ENCODE measurements at places on chromosomes 6 and 20.

- DNase-seq = no peak
These were observed 115.2 kb downstream of the PSMB1 start for GRCh38 chr6:170437719-170438401.

GRCh38 chr6:3753228-3753835 is 1.8 kb upstream of the PXDC1 start:
- no peak for DNase-seq

DNA sequence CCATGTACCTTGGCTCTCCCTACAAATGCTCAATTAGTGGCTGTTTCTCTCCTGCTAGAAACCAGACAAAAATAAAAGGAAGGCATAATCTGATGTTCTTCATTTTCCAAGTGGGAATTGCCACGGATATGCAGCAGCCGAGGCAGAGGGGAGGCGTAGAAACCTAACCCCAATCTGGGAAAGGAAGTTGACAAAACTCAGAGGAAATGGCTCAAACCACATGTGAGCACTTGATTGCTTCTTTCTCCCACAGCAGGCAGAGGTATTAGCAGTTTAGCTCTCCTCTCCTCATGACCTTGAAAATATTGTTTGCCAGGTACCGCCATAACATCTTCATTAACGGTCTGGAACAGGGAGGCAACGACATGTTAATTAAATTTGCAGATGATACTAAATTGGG is 3.8 kb upstream of the MLN start:
- no peak for DNase-seq

- no peak for DNase-seq
These were observed 9.5 kb upstream of the ATRN start for GRCh38 chr20:3461211-3461771.

DNA sequence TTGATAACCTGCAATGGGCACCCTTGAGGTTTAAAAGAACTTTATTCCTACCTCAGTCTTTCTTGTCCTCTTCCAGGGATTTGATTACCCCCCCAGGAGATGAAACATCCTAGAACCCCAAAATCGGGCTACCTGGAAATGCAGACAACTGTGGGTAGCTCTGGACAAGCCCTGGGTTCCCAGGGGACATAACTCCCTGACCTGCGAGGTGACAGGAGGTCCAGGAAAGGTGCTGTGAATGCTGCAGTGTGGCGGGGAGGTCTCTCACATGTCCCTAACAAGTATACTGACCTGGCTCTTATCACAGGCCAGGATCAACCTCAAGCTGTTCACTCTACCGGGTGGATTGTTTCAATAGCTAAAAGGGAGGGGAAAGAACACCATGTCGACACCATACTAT is 11.6 kb downstream of the JAG1 start:
- no peak for DNase-seq

- no peak for DNase-seq
These were observed 37.2 kb upstream of the TAF8 start for GRCh38 chr6:42013134-42013516.

- no peak for DNase-seq
These were observed 22.3 kb upstream of the SAYSD1 start for GRCh38 chr6:39137245-39137644.

DNA sequence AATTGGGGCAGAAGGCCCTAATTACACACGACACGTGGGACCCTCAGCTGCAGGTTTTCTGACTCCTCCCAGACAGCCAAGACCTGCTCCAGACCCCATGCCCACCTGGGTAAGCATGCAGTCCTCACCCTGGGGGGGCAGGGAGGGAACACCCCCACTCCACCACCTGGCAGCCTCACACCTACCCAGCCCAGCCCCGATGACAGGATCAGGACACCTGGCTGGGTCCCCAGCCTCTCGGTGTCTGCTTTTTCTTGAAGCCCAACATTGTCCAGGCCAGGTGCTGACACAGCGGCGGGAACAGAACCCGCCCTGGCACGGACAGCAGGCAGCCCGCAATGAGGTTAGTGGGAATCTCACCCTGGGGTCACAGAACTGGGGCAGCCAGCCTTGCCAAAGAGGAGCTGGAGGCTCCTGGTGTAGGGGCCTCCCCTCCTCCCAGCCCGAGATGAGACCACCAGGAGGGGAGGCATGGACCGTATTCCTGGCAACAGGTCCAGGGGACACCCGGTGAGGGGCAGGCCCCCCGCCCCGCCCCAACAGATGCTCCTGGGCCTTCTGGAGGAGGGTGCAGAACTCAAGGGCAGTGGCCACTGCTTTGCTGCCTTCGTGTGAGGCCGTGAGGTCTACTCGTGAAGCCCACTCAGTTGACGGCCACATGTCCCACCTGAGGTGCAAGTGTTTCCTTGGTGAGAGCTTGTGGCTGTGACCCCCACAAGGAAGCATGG is 103.8 kb downstream of the DLL1 start:
- no peak for DNase-seq

DNA sequence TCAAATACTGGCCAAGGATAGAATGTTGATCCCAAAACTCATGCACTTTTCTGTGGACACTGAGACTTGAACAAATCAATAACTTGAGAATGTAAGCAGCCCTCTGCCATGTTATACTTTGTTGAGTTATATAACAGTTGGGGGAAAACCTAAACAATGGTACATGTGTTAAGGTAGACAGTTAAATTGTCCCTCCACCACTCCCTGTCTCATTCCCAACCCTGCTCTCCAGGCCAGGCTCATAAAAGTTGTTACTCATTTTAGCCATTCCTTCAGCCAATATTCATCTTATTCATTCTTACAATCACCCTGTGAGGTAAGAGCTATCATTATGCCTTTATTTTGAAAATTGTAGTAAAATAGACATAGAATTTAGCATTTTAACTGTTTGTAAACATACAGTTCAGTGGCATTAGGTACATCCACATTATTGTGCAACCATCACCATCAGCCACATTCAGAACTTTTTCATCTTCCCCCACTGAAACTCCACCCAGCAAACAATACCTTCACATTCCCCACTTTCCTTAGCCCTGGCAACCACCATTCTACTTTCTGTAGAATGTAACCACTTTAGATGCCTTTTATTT is 38.2 kb upstream of the IER3 start:
- DNase-seq = no peak

- no peak for DNase-seq
These were observed 55.8 kb upstream of the MTRF1L start for GRCh38 chr6:153058291-153058690.

GRCh38 chr6:140079328-140079727 is 704.9 kb upstream of the CITED2 start:
- no peak for DNase-seq

DNA sequence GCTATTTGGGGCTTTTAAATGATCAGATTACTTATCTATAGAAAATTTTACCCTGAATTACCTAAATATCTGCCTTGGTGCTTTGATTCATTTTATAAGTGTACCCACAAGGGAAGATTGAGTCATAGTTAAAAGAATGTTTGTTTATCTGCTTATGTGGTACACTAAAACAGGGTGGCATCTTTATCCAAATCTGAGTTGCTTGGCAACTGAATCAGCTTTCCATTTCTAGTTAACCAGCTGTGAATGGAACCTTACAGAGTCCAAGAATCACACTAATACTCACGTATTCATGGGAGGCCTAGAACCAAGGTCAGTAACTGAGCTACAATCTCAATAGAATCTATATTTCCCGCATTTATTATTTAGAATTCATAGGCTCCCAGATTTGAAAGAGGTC is 44.0 kb upstream of the CAP2 start:
- no peak for DNase-seq

DNA sequence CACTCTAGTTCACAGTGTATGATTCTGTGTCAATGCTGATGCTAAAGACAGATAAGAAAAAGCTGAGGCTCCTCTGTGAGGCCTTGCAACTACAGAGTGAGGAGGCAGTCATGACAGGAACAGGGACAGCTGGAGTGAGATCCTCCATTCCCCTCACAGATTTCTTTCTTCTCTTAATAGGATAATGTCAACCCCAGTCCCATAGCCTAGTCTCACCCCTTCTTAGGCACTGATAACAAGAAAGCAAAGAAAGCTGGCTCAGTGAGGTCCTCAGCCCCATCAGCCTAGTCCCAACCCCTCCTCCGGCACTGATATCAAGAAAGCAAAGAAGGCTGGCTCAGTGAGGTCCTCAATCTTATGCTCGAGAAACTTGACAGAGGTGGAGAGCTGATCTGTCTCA is 2.1 kb upstream of the PTCHD4 start:
- no peak for DNase-seq

DNA sequence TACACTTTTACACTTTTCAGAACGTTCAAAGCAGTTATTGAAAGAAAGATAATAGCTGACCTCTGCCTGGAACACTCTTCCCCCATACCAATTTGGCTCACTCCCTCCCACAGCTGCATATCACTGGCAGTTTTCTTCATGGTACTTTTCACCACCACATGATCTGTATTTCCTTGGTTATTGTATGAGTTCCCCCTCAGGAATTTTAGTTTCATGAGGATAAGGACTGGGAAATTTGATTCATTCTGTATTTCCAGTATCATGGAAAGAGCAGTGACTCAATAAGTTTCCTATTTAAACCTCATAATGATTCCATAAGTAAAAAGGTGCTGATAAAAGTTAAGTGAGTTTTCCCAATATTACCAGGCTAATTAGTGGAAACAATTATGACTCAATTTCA is 16.0 kb downstream of the HTR1B start:
- no peak for DNase-seq

DNA sequence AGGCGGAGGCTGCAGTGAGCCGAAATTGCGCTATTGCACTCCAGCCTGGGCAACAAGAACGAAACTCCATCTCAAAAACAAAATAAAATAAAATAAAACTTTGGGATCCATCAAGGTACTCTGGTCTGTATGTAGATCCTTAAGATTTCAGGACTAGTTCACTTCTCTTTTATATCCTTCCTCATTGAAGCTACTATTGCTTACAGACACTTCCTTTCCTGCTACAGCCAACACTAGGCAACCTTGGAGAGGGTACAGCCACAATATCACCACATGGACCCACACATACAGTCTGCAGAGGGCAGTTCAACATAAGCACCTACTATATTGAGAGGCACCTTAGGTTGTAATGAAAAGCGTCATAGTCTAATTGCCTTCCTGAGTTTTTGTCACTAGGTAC is 113.3 kb downstream of the ATXN1 start:
- no peak for DNase-seq

- DNase-seq = peak; percentile 58
These were observed 650 bp downstream of the DCBLD1 start for GRCh38 chr6:117483004-117483644.

DNA sequence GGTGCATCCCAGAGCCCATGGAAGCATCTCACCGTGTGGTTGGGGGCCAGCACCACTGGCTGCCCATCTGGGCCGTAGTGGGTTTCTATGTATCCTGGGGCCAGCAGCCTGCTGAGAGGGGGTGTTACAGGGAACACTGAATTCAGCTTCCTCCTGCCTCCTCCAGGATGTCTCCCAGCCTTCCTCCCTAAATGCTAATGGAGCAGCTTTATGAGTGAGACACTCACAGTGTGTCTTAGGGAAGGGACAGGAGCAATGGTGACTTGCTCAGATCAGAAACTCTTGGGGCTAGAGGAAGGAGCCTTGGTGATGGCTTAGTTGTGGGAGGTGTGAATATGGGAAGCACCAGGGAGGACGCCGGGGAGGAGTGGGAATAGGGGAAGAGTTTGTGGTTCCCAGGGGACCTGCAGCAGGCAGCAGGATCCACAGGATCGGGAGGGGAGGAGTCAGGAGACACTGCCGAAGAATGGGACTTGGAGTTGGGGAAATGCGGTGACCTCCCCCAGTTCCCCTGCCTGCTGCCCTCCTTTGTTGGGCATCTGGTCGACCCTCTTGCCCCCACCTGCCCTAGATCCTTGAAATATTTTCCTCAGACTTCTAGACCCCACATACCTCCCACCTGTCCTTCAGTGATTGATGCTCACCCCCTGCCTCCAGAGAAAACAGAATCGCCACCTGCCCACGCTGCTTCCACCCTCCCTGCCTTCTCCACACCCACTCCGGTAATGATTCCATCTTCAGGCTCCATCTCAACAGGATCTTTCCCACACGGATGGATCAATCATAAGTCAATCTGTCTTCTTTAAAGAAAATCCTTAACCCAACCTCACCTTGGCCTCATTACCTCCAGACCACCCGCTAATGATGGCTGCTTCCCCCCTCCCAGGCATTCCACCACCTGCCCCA is 6.6 kb downstream of the ADAM33 start:
- no peak for DNase-seq

DNA sequence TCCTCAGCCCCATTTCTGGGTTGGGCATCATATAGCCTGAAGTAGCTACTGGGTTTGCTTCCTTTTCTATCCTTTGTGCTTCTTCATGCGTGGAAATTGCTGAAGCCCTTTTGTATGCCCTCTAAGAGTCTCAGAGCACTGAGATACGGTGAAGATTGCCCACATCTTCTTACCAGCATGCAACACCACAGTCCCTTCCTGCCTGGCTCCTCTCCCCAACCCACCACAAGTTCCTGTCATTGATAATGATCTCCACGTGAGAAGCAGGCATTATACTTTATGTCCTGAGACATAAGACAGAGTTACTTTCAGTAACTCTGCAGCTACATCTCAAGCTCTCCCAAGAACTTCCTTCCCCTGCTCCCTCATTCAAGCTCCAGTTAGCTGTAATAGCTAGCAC is 15.8 kb upstream of the PLCB4 start:
- DNase-seq = no peak

DNA sequence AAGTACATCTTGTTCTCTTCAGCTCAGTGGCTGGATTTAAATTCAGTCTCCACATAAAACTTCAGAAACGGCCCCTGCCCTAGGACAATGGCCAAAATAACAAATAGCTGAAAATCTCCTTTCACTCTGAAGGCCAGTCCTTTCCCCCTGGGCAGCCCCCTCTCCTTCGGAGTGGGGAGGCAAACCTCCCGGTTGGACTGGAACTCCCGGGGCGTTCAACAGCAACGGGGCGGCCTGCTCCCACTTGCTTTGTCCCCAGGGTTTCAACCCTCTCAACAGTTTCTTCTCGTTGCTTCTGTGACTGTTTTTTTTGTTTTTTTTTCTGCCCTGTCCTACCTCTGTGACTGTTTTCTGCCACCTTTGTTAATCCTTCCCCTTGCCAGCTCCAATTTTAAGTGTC is 102.6 kb upstream of the DUSP22 start:
- DNase-seq = no peak

DNA sequence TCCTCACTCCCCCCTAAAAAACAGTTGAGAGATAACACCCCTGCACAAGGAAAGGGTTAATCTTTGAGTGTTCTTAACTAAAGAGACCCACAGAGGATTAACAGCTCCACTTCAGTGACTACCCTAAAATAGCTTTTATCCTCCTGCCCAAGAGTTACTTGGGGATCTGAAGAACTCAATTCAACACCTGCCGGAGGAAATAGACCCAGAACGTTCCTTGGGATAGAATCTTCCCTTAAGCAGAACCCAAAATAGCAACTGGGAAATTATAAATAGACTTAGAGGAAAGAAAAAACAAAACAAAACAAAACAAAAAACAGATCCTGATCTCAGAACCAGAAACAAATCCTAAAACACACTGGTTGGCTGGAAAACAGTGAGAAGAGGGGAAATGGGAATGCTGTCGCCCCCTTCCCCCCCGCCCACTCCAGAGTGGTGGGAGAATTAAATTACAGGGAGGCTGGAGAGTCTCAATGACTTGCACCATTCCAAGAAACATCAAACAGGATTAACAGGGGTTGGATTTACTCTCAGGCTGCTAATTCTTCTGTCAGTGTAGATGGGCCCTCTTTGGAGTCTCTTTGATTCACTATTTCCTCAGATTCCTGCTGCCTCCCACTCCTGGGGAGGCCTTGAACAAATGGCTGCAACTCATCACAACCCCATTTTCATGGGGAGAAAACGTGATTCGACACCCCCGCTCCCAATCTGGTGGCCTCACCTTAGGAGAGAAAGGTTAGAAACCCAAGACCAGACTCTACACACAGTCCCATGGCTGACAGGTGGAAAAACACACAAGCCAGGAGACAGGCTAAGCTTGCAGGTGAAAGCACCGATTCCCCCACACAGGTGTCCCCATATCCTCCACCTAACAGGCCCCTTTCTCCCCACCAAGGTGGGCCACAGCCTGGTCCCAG is 1.4 kb downstream of the PLAGL2 start:
- no peak for DNase-seq

Data from left renal cortex interstitium (tissue), 4 donors.